ENCODE measurements at places on chromosomes 5 and 9. TPM values are rescaled to one million over a fixed set of nuclear protein-coding genes. Genes with fewer than 3 reads are reported as not detected.

DNA sequence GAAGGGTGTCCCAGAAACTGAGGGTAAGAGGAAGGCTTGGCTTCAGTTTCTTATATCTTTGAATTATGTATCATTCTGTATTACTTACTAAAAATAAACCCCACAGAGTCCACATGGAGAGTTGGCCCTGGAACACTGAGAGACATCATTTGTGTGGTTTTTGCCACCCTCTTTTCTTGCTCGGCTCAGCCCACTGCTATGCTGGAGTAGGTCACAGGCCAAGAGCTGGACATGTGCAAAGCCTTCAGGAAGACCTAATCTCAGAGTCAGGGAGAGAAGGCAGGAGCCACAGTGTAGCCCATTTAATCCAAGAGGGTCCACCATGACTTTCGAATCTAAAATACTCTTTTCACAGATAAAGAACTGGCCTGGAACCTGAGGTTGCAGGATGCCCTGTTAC is 47.5 kb downstream of the MAMDC2 start:
- H3K4me3 ChIP-seq = no peak overlapping the region
- no peaks in the 10 kb centered on the region for H3K36me3 ChIP-seq
- H3K4me1 ChIP-seq = peaks cover 17% of the 10 kb centered on the region
- no peak for DNase-seq
- H3K27ac ChIP-seq = no peak overlapping the region

DNA sequence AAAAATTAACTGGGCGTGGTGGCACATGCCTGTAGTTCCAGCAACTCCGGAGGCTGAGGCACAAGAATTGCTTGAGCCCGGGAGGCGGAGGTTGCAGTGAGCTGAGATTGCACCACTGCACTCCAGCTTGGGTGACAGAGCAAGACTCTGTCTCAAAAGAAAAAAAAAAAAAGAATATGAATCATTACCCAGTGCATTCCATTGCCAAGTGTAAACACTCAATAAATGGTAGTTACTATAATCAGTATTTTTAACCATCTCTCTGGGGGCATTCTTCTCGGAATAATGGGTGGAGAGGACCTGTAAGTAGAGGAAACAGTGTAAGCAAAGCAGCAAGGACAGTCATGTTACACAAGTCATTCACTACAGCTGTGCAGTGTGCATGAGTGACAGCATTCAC is 13.8 kb upstream of the RANBP17 start:
- H3K4me1 ChIP-seq = no peaks in the 10 kb centered on the region
- no peak overlapping the region for H3K27ac ChIP-seq
- no peak overlapping the region for H3K4me3 ChIP-seq
- H3K27me3 ChIP-seq = no peaks in the 10 kb centered on the region
- H3K36me3 ChIP-seq = no peaks in the 10 kb centered on the region
- no peak for DNase-seq

GRCh38 chr5:39341896-39342295 is 22.4 kb downstream of the C9 start:
- DNase-seq = no peak
- H3K4me3 ChIP-seq = no peak overlapping the region
- no peaks in the 10 kb centered on the region for H3K4me1 ChIP-seq

DNA sequence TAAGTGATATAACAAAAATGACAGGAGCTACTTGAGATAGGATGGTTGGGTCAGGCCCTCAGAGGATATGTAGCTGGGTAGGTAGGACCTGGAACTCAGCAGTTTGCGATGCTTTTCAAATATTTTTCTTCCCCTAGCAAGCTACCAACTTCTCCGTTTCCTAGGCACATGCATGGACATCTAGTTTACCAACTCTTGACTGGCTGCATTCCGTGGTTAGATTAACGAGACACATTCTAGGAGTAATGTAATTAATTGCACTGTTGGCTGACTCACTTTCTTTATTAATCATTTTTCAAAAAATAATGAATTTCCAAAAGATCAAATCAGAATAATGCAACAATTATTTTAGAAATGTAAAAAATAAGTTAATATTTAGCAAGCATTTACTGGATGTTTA is 95.9 kb downstream of the MACIR start:
- H3K36me3 ChIP-seq = no peaks in the 10 kb centered on the region
- no peak overlapping the region for H3K27ac ChIP-seq
- no peaks in the 10 kb centered on the region for H3K4me1 ChIP-seq
- no peaks in the 10 kb centered on the region for H3K27me3 ChIP-seq
- H3K4me3 ChIP-seq = no peak overlapping the region

- DNase-seq = no peak
- H3K27me3 ChIP-seq = no peaks in the 10 kb centered on the region
- no peaks in the 10 kb centered on the region for H3K36me3 ChIP-seq
- H3K4me3 ChIP-seq = no peak overlapping the region
- H3K27ac ChIP-seq = no peak overlapping the region
Measured at GRCh38 chr5:8906303-8906967, 639.4 kb downstream of the SEMA5A start.

NEURL1B gene
- total RNA-seq = 8.2 TPM

All from thyroid gland (tissue), 4 donors.